ENCODE measurements at places on chromosomes 13 and 19.

DNA sequence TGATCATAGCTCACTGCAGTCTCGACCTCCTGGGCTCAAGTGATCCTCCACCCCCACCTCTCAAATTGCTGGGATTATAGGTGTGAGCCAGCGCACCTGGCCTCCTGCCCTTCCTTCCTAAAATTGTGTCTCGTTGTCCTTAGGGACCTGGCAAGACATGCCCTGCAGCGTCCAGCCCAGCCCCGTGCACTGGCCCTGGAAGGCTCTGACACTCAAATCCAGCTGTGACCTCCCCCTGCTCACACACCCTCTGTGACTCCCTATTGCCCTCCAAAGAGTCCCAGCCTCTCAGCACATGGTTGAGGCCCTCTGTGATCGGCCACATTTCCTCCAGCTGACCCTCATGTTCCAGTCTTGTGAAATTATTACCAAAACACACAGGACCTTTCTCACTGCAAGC, 4.9 kb downstream of the MPV17L2 start:
- no peak for DNase-seq

DNA sequence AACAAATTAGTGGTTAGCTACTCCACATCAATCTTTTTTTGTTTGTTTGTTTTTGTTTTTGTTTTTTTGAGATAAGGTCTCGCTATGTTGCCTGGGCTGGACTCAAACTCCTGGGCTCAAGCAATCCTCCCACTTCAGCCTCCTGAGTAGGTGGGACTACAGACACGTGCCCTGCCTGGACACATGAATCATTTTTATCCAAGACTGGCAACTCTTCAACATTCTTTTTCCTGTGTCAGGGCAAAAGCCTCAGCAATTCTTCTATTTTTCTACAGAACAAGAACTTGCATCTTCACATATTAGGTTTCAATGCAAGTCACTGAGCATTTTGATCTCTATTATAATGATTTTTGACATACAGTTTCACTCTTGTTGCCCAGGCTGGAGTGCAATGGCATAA, 76.8 kb upstream of the LRCH1 start:
- DNase-seq = no peak

DNA sequence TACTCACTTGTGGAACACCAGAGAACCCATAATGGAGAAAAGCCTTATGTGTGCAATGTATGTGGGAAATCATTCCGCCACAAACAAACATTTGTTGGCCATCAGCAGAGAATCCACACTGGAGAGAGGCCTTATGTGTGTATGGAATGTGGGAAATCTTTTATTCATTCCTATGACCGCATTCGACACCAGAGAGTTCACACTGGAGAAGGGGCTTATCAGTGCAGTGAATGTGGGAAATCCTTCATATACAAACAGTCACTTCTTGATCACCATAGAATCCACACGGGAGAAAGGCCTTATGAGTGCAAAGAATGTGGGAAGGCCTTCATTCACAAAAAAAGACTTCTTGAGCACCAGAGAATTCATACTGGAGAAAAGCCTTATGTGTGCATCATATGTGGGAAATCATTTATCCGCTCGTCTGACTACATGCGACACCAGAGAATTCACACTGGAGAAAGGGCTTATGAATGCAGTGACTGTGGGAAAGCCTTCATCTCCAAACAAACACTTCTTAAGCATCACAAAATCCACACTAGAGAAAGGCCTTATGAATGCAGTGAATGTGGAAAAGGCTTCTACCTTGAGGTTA, 10.9 kb downstream of the ZNF549 start:
- no peak for DNase-seq

GRCh38 chr19:10866495-10866894, 4.9 kb upstream of the CARM1 start:
- DNase-seq = no peak

DNA sequence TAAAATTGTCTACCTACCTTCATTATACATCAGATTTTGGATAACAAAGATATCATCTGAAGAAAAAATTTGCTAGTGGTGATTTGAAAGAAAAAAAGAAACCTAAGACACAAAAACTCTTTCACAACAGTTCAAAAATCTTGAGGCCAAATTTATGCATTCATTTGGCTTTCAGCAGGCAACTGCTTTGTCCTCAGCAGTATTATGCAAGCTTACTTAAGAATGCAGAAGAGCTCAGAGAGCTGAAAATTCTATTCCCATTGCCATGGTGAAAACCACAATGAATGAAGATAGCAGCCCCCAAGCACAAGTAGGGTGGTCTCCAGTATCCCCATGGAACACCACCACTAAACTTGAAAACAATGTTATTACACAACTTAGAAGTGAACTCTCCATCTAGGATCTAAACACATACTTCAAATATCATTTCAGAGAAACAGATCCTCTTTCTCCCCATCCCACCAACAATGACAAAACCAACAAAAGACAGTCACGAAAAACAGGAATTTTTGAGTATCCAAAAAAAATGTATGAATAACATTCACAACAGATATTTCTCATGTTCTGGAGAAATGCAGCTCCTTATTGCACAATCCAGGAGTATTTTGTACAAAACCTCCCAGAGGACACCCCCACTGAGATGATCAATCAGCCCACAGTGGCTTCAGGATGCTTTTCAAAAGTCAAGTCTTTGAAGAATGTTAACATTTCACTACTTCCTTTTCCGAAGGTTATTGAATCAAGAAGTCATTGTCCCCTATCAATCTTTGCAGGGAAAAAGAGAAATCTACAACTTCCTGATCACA, 192.7 kb downstream of the LHFPL6 start:
- DNase-seq = no peak

- DNase-seq = peak; percentile 75
Measured at GRCh38 chr19:18098891-18099622, 1.5 kb downstream of the MAST3 start.

DNA sequence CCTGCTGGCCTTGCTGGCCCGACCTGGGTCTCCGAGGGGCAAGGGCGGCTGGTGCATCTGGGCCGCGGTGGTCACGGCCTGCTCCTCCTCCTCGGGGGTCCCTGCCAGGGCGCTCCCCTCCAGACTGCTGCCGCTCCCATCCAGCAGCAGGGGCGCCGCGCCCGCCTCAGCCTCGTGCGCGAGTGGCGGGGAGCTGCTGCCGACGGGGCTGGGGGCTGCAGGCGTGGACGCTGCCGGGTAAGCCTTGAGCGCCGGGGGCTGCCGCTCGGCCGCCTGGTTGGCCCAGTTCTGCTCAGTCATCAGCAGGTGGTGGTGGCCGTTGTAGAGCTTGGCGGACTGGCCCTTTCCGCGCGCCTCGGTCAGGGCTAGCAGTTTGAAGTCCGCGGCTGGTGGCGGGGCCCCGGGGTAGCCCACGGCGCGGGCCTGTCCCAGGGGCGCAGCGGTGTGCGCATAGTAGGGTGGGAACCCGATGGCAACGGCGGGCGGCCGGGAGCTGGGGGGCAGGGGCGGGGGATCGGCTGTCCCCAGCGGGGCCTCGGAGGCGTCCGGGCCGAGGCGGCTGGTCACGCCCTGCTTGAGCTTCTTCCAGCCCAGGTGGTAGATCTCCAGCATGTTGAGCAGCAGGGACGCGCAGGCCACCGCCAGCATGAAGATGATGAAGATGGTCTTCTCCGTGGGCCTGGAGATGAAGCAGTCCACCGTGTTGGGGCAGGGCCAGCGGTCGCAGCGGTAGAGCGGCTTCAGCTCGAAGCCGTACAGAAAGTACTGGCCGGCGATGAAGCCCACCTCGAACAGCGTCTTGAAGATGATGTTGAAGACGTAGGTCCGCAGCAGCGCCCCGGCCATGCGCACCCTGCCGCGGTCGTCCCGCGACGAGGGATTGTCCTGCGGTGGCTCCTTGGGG, 18.6 kb downstream of the GJA3 start:
- DNase-seq = no peak

- no peak for DNase-seq
Measured at GRCh38 chr19:29675650-29676186, 10.5 kb downstream of the PLEKHF1 start.

GRCh38 chr13:79434556-79434955, 28.5 kb upstream of the RBM26 start:
- DNase-seq = no peak

GRCh38 chr19:31668921-31669320, 319.7 kb upstream of the TSHZ3 start:
- no peak for DNase-seq

DNA sequence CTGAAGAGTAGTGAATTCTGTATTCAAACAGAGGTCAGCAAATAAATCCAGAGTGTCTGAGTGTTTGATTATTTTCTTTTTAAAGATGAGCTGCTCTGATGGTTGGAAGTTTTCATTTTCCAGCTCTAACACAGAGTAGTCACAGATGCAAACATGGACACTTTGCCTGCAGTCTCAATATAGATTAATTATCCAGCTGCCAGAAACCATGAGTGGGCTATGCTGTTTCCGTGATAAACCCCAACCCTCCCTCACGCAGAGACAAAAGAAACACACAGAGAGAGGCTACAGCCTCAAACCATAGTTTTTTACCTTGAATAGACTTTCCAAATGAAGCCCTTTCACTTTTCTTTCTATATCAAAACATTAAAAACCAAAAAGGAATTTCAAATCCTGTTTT, 884.7 kb downstream of the DIAPH3 start:
- DNase-seq = no peak

DNA sequence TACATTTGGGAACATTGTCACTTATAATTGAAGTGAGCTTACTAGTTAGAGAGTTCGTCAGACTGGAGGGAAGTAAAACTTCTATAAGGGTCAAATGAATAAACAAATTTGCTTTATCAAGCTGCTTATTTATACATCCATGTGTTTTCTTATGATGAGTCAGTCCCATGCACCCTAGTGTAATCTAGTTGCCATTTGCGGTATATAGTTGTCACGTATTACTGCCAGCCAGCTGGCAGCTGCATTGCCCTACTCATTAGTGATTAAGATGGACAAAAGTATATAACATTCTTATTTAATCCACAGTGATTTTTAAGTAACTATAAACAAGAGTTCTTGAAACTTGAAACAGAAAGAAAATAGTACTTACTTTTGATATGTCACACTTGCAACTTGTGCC, 182.4 kb downstream of the GPC6 start:
- DNase-seq = no peak

GRCh38 chr13:50131920-50132903, 117.0 kb downstream of the KCNRG start:
- DNase-seq = no peak

DNA sequence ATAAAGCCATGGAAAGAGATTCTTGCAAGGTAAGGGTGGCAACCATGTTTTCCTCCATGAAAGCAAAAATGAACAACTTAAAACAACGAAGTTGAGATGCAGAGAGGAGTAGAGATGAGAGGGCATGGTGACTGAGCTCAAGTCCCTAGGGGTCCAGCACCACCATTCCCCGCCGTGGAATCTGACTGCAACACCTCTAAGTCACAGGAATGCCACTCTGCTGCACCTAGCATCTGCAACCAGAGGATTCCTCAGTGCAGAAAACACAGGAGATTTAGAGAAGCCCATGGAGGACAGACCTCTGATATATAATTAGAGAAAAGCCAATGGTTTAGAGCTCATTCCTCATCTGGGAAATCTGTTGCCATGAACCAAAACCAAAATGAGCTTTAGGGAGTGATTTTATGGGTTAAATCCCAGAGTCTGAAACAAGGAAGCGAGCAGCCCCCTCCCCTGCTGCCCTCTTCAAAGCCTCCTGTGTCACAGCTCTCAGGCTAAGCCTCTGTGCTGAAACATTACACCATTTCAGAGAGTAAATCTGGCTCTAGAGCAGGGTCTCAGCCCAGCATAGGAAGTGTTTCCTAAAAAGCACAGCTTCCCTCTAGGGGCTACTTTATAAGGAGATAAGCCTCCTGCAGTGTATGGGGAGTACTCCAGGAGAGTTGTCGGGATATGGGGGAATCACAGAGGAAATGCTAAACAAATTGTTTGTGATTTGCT, 1043.6 kb downstream of the UQCRFS1 start:
- no peak for DNase-seq
